ENCODE measurements at places on chromosomes 4 and X. TPM values are rescaled to one million over a fixed set of nuclear protein-coding genes. Genes with fewer than 3 reads are reported as not detected.

DNA sequence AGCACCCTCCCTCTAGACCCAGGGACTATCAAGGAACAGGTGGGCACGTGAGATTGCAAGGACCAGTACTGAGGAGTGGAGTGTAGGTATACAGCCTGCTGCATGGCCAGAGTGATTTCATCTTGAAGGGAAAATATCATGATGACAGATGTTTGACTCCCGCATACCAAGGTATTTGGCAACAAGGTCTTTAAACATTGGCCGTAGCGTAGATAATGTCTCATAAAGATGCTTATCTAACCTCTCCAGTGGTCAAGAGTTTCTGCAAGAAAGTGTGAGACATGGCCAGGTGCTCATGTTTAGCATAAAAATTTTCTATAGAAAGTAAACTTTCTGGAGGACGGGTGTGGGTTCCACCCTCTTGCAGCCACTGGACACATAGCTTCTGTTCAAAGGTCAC is 18.7 kb upstream of the ZNF630 start:
- DNase-seq, result no peak

GRCh38 chr4:145507636-145508035 is 26.0 kb downstream of the SMAD1 start:
- DNase-seq, result no peak

DNA sequence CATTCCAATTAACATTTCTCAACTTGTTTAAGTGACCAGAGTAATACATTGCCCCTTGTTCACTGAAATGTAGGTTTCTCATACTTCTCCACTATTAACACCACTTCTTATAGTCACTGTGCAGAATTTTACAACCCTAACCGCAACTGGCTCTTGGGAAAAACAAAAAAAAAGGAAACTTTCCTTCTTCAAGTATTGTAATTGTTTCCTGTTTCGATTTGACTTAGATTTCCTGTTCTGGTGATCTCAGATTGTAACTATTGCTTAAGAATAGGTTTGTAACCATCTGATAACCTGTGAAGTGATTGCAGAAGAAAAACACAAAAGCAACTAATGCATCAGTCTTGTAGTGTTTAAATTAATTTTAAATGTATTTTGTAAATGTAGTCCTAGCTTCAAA is 594.7 kb upstream of the GALNT7 start:
- no peak for DNase-seq

GRCh38 chrX:114344756-114345349 is 239.0 kb upstream of the HTR2C start:
- DNase-seq, result no peak

- no peak for DNase-seq
These were observed 52.8 kb downstream of the APOO start for GRCh38 chrX:23854945-23855344.

Gene HTN1
- not detected for total RNA-seq

GRCh38 chr4:159210975-159211374 is 108.1 kb downstream of the RAPGEF2 start:
- DNase-seq, result no peak

GRCh38 chr4:15936495-15936894 is 2.0 kb downstream of the FGFBP1 start:
- peak; percentile 70 for DNase-seq

DNA sequence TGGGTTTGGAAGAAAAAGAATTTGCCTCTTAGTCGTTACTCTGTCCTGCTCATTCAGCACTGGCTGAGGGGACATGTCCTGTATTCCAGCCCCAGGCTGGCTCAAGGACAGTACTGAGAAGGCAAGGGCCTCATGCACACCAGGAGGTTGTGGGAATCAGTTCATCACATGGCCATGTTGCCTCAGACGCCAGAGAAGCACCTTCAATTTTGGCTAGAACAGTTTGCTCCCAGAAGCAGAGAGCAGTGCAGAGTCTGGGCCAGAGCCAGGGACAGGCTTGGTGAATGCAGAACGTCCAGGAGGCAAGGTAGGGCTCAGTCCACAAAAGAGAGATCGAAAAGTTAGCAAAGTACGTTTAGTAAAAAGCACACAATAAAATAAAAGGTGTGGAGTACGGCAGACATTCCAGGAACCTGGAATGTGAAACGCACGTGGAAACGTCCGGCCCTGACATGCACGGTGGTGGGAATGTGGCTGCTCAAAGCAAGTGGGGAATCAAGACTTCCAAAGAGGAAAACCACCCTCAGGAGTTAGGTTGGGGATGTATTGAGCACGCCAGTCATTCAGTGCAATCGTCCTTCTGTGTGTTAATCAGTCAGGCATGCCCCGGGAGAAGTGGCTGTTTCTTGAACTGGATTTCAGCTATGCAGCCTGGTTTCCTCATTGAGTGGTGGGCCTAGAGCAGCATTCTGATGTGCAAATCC is 1.2 kb upstream of the SLC2A9 start:
- no peak for DNase-seq

GRCh38 chr4:76782837-76783236 is 115.1 kb downstream of the SOWAHB start:
- no peak for DNase-seq

- DNase-seq, result no peak
These were observed 131.3 kb downstream of the ARHGAP10 start for GRCh38 chr4:147863111-147863747.

- DNase-seq, result no peak
These were observed 420.4 kb upstream of the PITX2 start for GRCh38 chr4:111043286-111043685.

Gene ARL9
- 0.17 TPM for total RNA-seq
